ENCODE measurements at places on chromosomes 5 and 9. TPM values are rescaled to one million over a fixed set of nuclear protein-coding genes. Genes with fewer than 3 reads are reported as not detected.
A peak's percentile ranks its signal among the peaks of the same experiment; 100 is the strongest.

The MUSK gene
- not detected for total RNA-seq

The GPBP1 gene
- 58.4 TPM for total RNA-seq

The PCDHGB6 gene
- 71.5 TPM for total RNA-seq

The TEK gene
- total RNA-seq, result 1.3 TPM

The FCN2 gene
- total RNA-seq, result not detected

The CSF2 gene
- total RNA-seq, result not detected

The CDKN2B-AS1 gene
- total RNA-seq, result 5.2 TPM

The CORO2A gene
- 1.8 TPM for total RNA-seq

The ISOC1 gene
- 7.2 TPM for total RNA-seq

The EHMT1 gene
- total RNA-seq, result 88.6 TPM

The APBA1 gene
- total RNA-seq, result 5.1 TPM

DNA sequence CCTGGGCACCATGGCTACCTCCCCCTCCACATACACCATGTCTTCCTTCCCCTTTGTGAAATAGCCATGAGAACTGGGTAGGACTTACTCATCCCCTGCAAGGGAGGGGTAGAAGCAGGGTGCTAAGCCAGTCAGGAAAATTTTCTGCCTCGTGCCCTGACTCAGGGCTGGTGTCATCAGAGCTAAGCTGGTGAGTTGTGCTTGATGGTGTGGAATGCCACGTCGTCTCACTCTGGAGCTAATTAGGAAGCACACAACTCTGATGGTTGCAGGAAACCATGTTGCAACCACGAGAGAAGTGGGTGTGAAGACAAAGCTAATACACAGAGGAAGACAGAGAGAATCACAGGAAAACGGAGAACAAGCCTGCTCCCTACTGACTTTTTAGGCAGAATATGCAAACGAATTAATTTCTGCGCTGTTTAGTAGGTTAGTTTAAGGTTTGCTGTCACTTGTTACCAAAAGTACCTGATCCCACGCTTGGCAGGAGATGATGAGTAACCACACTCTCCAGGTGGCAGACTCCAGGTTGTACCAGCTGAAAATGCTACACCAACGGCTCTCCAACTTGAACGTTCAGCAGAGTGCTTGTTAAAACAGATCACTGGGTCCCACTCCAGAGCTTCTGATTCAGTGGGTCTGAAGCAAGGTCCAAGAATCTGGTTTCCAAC lies 54.5 kb downstream of the STK10 start:
- H3K36me3 ChIP-seq, result peaks cover 23% of the 10 kb centered on the region
- DNase-seq, result no peak
- H3K27ac ChIP-seq, result peak overlapping the region; percentile 27
- no peak overlapping the region for H3K4me3 ChIP-seq

DNA sequence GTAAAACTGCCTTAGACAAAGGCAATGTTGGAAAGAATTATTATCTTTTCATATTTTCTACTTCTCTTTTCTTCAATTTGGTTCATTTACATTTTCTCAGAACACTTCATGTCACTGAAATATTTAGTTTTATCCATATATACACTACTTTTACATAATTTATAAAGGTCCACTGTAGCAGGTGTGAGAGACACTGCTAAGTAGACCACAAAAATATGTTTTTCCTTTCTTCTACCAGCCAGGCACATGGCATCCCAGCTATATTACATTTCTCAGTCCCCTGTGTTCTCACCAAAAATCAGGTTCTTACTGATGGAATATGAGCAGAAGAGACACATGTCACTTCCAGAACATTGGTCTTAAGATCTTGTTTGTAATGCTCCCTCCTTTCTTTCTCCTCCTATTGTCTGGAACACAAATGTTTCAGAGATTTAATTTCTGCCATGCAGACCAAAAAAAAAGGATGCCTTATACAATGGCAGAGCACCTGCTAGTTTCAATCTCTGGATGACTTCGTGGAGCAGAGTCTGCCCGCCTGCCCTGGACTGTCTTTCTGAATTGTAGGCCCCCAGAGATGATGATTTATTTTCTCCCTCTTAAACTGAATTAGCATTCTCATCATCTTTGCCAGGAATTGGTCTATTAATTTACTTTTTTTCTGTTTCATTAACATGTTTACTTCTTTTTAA lies 125.4 kb upstream of the ACOT12 start:
- no peaks in the 10 kb centered on the region for H3K4me1 ChIP-seq
- H3K27me3 ChIP-seq, result no peaks in the 10 kb centered on the region
- H3K27ac ChIP-seq, result no peak overlapping the region
- no peaks in the 10 kb centered on the region for H3K36me3 ChIP-seq
- DNase-seq, result no peak

DNA sequence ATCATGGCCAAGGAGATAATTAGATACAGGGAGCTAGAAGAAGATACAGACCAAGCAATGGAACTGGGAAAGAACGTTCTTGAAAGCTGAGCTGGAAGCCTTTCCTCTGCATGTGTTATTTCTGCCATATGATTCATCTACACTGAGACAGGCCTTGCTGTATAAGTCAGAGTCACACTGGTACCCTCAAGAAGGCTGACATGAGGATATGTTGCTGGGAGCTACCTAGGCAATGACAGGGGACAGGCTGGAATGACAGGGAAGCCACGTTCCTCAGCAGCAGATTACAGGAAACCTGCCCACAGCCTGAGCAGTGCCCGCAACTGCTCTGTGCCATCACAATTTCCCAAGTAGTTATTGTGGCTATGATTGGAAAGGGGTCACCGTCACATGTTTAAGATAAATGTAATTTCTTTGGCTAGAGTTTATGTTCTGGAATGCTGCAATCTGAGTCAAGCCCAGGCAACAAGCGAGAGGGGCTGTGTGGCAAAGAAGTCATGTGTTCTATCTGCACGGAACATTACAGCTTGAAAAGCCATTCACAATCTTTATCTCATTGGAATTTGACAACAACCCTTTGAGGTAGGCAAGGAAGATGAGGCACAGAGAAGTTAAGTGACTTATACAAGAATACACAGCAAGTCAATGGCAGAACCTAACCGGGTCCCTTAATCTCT lies 108.2 kb downstream of the TTLL11 start:
- no peak overlapping the region for H3K4me3 ChIP-seq
- peaks cover 10% of the 10 kb centered on the region for H3K4me1 ChIP-seq
- no peak overlapping the region for H3K27ac ChIP-seq
- no peaks in the 10 kb centered on the region for H3K27me3 ChIP-seq
- peaks cover 9% of the 10 kb centered on the region for H3K36me3 ChIP-seq

DNA sequence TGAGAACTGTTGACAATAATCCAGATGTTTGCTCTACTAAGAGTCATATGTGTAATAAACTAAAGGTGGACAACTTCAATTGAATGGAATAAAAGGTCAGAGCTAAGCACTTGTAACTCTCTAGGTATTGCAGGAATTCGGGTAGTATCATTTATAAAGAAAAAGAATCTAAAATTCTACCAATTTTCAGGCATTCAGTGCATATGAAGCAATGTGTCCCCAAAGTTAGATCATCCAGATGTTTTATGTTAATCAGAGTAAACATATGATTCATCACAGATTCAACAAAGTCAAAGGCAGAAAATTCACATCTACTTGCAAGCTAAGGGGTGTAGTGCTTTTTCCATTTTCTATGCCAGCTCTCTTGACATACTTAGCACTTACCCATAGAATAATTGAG lies 477.1 kb downstream of the PDE4D start:
- no peak overlapping the region for H3K4me3 ChIP-seq
- DNase-seq, result no peak
- H3K27me3 ChIP-seq, result no peaks in the 10 kb centered on the region
- no peaks in the 10 kb centered on the region for H3K4me1 ChIP-seq

- H3K27me3 ChIP-seq, result peaks cover 7% of the 10 kb centered on the region
- no peak for DNase-seq
- no peak overlapping the region for H3K27ac ChIP-seq
These were observed 19.4 kb upstream of the RNF130 start for GRCh38 chr5:180090769-180091546.

- no peaks in the 10 kb centered on the region for H3K27me3 ChIP-seq
- no peak for DNase-seq
- H3K27ac ChIP-seq, result peak overlapping the region; percentile 54
- peaks cover 46% of the 10 kb centered on the region for H3K4me1 ChIP-seq
- H3K36me3 ChIP-seq, result no peaks in the 10 kb centered on the region
These were observed 74.2 kb upstream of the GRAMD2B start for GRCh38 chr5:126348855-126349635.

GRCh38 chr9:115305543-115305942 lies 187.6 kb upstream of the TNC start:
- H3K27ac ChIP-seq, result no peak overlapping the region
- no peak for DNase-seq
- no peaks in the 10 kb centered on the region for H3K27me3 ChIP-seq
- H3K36me3 ChIP-seq, result no peaks in the 10 kb centered on the region

DNA sequence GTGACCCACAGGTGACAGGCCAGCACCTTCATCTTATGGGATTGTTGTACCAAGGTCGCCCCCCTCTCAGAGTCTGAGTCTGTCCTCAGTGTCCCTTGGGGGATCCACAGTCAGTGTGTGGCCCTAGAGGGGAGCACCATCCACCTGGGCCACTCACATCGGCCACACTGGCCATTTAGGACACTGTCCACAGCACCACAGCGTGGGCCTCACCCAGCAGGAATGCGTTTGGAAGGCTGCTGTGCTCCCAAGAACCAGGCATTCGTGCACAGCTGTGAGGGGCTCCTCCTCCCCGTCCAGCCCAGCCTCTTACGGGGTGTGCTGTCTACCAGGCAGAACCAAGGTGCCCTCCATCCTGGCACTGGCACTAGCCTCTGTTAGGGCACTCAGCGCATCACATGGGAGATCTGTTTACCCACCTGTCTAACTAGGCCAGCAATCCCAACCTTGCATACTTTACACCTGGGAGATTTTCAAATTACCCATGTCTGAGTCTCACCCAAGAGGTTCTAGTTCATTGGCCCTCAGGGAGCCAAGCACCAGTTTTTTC lies 24.5 kb upstream of the UBE2QL1 start:
- H3K27me3 ChIP-seq, result no peaks in the 10 kb centered on the region
- H3K27ac ChIP-seq, result no peak overlapping the region
- no peaks in the 10 kb centered on the region for H3K36me3 ChIP-seq
- no peak for DNase-seq
- peaks cover 3% of the 10 kb centered on the region for H3K4me1 ChIP-seq

GRCh38 chr9:113184539-113184938 lies 33.7 kb downstream of the SLC31A2 start:
- no peak overlapping the region for H3K4me3 ChIP-seq
- H3K4me1 ChIP-seq, result peaks cover 10% of the 10 kb centered on the region
- H3K36me3 ChIP-seq, result peaks cover 64% of the 10 kb centered on the region
- DNase-seq, result no peak

- no peak overlapping the region for H3K4me3 ChIP-seq
- H3K27me3 ChIP-seq, result no peaks in the 10 kb centered on the region
- H3K36me3 ChIP-seq, result no peaks in the 10 kb centered on the region
- peaks cover 6% of the 10 kb centered on the region for H3K4me1 ChIP-seq
- H3K27ac ChIP-seq, result no peak overlapping the region
These were observed 29.7 kb upstream of the PANK3 start for GRCh38 chr5:168608821-168609220.

GRCh38 chr5:146395193-146395592 lies 51.9 kb upstream of the TCERG1 start:
- H3K27me3 ChIP-seq, result peaks cover 12% of the 10 kb centered on the region
- no peak overlapping the region for H3K4me3 ChIP-seq
- DNase-seq, result no peak
- H3K27ac ChIP-seq, result no peak overlapping the region

- H3K4me1 ChIP-seq, result no peaks in the 10 kb centered on the region
- DNase-seq, result no peak
- H3K27me3 ChIP-seq, result no peaks in the 10 kb centered on the region
- H3K36me3 ChIP-seq, result no peaks in the 10 kb centered on the region
These were observed 8.7 kb upstream of the CYLC2 start for GRCh38 chr9:102986425-102986824.

- H3K36me3 ChIP-seq, result peaks cover 13% of the 10 kb centered on the region
- peak overlapping the region; percentile 58 for H3K27ac ChIP-seq
- H3K27me3 ChIP-seq, result no peaks in the 10 kb centered on the region
- no peak overlapping the region for H3K4me3 ChIP-seq
- H3K4me1 ChIP-seq, result no peaks in the 10 kb centered on the region
These were observed 16.0 kb downstream of the LYRM7 start for GRCh38 chr5:131186561-131187256.

- no peaks in the 10 kb centered on the region for H3K27me3 ChIP-seq
- H3K36me3 ChIP-seq, result no peaks in the 10 kb centered on the region
- no peak for DNase-seq
- no peaks in the 10 kb centered on the region for H3K4me1 ChIP-seq
- no peak overlapping the region for H3K4me3 ChIP-seq
These were observed 74.2 kb upstream of the ADCY2 start for GRCh38 chr5:7321724-7322123.

GRCh38 chr5:155884041-155884440 lies 442.9 kb upstream of the SGCD start:
- no peak overlapping the region for H3K4me3 ChIP-seq
- no peaks in the 10 kb centered on the region for H3K27me3 ChIP-seq
- H3K36me3 ChIP-seq, result no peaks in the 10 kb centered on the region
- no peak for DNase-seq

DNA sequence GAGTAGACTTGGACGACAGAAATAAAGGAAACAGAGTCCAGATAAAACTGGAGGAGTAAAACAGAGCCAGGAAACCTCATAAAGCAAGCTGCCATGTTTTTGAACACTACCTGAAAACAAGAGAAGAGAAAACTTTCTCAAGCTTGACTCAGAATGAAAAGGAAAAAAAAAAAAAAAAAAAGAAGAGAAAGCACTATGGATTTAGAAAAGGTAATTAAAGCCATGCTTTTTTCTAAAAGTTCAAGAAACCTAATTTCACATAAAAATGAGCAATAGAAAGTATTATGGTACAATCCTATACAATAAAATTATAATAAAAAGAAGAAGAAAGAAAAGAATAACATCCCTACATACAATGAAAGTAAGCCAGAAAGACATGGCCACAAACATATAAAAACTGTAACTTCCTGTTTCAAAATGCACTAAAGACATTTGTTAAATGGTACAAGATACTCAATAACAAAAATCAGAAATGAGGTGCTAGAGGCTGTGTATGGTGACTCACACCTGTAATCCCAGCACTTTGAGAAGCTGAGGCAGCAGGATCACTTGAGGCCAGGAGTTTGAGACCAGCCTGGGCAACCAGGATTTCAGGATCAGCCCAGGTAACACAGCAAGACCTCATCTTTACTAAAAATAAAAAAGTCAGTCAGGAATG lies 129.5 kb downstream of the SIL1 start:
- no peaks in the 10 kb centered on the region for H3K27me3 ChIP-seq
- no peaks in the 10 kb centered on the region for H3K36me3 ChIP-seq
- no peak for DNase-seq
- H3K4me3 ChIP-seq, result no peak overlapping the region

DNA sequence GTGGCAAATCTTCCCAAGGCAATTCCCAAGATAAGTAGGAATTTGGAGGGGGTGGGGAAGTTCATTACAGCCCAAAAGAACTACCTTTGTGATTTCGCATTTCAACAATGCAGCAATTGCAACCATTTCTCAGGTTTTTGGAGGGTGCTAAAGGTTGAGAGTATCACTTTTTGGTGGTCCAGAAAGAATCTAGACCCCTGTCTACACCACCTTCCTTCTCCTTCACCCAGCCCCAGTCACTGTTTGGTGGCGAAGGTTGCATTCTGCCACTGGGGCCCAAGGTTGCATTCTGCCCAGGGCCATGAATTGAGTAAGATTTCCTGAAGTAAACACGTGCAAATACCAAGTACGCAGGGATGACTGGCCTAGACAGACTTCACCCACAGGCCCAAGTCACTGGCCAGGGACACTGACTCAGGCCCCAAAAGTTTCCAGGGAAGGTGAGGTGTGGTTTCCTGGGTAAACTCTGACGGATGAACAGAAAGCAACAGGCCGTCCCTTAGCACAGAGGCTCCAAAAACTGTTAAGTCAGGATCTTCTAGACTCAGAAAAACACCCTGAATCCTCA lies 5.7 kb downstream of the PDE6A start:
- H3K4me1 ChIP-seq, result peaks cover 49% of the 10 kb centered on the region
- no peak for DNase-seq
- no peak overlapping the region for H3K4me3 ChIP-seq
- no peaks in the 10 kb centered on the region for H3K36me3 ChIP-seq
- H3K27me3 ChIP-seq, result no peaks in the 10 kb centered on the region
- peak overlapping the region; percentile 90 for H3K27ac ChIP-seq
